ENCODE measurements at places on chromosomes 7 and 10.

DNA sequence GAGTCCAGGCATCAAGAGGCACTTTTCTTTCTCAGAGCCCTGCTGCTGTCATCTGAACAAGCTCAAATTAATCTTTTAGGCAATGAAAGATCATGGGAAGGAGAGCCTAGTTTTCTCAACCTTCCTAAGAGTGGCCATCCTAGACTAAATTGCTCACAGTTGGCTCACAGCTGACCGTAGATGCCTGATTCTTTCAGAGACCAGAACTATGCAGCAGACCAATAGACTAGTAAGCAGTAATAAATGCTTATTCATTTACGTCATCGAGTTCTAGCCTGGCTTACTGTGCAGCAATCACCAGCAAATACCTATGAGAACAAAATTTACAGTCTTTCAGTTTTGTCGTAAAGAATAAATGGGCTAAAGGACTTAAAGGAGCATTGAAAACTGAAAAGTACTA is 602.9 kb upstream of the GHITM start:
- DNase-seq, result no peak

DNA sequence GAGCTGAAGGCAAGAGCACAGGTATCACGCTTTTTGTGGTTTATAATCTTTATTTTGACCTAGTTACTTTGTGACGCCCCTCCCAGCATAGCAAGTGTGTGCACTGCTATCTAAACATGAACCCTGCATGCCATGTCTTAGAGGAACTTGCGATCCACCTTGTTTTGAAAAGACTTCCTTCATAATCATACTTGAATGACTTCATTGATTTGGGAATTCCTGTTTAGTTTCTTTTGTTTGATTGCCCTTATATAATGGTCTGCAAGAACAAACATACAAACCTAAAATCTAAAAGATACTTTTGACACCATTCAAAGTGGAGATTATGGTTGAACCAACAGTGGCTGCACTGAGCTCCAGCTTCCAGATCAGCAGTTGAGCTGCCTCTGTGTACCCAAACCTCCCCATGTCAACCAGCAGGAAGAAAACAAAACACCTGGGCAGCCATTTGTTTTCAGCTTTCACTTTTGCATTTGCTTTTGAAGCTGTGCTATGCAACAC is 132.6 kb downstream of the CELF2 start:
- DNase-seq, result no peak

DNA sequence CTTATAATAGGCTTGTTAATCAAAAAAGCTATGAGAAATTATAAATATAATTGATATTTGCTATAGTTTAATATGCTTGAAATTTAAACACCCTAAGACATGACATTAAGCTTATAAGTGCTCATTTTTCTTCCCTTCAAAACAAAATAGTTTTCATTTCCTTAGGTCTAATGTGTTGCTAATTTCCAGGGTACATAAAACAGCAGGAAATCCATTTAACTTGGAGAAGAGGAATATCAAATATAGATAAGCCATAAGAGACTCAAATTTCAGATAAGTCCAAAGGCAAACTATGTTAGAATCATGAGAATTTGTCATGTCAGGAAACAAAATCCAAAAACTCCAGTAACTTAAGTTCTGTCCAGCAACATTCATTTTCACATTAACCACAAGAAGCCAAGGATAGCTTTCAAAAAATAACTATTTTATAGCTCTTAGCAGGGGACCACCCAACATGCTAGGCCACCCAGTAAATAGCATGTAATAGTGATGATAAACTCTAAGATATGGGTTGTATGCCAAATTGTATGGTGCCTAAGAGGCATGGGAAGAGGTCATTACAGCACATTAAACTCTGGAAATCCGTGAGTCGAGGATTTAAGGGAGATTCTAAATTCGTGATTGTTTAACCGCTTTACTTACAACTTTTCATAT is 298.1 kb downstream of the CRPPA start:
- no peak for DNase-seq

DNA sequence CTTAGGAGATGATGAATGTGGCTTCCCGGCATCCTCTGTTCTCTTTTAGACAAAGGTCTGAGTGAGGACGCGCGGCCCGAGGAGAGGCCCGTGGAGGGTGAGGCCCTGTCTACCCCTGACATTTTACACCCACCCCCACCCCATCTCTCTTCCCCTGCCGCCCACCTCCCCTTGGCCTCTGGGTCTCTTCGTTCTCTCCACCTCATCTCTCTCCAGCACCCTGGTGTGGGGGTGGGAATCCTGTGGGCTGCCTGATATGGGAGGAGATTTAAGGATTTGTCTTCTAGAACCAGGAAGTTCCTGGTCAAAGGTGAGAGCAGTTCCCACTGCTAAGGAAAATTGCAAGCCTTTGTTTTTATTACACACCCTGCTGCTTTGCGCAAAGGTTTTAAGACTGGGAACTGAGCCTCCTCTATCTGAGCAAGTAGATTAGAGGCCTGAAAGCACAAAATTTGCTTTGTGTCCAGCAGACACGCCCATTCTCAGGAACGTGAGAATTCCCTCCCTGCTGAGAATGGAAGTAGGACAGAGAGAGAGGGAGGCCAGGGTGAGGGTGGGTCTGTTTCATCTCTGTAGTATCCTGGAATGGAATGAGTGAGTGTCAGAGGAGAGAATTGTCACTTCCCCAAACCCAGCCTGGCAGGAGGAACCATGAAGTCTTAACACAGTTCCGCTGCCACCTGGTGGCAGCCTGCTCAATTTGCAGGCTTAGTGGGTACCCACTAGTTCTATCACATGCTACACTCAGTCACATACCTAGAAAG is 91.2 kb downstream of the GTF2IRD1 start:
- DNase-seq, result peak; percentile 29

GRCh38 chr10:3955493-3955892 is 170.5 kb upstream of the KLF6 start:
- DNase-seq, result no peak

DNA sequence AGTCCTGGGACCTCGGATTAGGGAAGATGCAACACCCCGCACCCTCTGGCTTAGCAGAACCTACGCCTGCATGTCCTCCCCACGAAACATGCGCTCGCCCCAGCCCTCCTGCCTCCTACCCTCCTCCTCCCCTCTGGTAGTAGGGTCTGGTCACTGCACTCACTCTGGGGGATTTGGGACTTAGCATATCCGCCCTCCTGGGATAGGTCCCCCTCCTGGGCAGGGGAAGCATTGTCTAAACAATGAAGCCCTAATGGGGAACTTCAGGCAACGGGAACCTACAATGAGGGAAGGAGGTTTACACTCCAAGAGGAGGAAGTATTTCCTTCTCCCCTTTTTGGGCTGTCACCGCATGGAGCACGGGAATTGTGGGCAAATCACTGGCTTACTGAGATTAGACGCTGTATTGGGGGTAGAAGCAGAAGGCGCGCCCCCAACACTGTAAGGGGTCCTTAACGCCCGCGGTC is 892 bp downstream of the CRHR2 start:
- DNase-seq, result no peak

DNA sequence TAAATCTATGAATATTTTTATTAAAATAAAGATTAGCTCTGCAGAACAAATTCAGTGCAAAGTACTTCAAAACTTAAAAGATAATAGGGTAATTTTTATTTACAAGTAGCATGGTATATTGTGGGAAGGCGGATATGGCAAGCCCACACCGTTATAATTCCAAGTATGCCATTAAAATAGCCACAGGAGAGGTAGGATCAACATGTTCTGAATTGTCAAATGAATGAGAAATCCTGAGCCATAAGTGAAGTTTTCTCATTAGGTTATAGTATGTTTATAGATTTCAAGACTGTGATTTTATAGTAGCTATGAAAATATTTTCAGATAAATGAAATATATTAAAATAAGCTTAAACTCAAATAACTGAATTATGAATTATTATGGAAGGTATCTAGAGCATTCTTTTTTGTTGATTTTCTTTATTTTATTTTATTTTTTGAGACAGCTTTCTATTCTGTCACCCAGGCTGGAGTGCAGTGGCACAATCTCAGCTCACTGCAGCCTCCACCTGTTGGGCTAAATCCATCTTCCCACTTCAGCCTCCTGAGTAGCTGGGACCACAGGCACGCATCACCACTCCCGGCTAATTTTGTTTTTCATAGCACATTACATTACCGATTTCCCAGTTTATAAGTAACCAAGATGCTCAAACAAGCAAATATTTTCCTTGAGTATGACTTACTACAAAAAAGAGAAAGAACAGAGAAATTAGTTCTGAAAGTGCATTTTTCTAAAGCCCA is 956.6 kb downstream of the GATA3 start:
- DNase-seq, result no peak

- DNase-seq, result no peak
These were observed 495.6 kb downstream of the RPS24 start for GRCh38 chr10:78529262-78529661.

DNA sequence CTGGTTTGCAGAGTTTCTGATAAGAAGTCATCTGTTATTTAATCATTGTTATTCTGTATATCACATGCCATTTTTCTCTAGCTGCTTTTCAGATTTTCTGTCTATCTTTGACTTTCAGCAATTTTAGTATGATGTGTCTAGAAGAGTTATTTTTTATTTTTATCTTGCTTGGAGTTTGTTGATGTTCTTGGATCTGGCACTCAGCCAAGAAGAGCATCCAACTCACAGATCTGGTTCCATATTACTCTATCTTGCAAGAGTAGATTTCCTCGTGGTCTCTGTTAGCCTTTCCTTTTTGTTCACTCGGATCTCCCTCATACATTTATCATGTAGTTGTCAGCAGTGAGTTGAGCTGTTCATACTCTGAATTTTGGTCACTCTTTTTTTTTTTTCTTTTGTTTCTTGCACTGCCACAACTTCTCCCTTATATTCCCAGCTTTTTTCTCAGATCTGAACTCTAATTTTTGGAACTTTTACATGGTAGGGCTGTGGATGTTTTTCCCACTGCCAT is 54.8 kb upstream of the CALCR start:
- no peak for DNase-seq

GRCh38 chr10:4086131-4086898 is 301.3 kb upstream of the KLF6 start:
- no peak for DNase-seq

- no peak for DNase-seq
These were observed 48.5 kb upstream of the OSBPL3 start for GRCh38 chr7:25028370-25029021.

GRCh38 chr10:59283456-59284091 is 78.8 kb downstream of the FAM13C start:
- no peak for DNase-seq

GRCh38 chr10:106311590-106311989 is 852.9 kb downstream of the SORCS1 start:
- no peak for DNase-seq

DNA sequence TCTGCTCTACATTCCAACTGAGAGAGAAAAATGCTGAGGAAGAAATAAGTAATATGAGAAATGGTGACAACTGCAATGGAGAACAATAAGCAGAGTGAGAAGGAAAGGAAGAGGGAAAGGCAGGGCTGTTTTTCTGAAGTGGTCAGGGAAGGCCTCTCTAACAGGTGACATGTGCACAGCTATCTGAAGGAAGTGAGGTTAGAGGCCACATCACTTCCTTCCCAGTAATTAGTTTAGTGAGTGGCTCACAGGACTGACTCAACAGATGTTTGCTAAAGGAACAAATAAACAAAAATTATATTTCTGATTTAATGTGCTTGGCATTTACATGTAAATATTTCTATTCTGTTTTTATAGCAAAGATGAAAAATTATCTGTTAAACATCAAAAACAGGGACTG is 77.9 kb downstream of the ARHGAP21 start:
- no peak for DNase-seq

DNA sequence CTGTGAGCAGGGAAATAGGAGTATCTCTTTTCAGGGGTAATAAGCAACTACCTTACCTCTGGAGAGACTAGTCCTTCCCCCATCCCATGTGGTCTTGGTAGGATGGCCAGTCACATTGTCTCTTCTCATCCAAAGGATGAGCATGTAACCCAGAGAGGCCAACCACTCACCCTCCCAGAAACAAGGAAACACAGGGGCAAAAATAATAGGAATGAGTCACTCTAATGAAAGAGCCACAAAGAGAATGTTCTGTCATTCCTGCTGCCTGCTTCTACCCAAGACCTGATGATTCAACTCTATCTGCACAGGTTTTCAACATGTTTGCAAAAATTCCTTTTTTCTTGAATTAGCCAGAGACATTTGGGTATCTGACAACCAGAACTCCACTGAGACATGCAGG is 99.3 kb upstream of the NFE2L3 start:
- no peak for DNase-seq

- DNase-seq, result no peak
These were observed 34.7 kb downstream of the MET start for GRCh38 chr7:116706668-116707126.

GRCh38 chr10:120609006-120609405 is 152.0 kb downstream of the PLPP4 start:
- DNase-seq, result no peak

GRCh38 chr10:86393862-86394455 is 27.4 kb upstream of the GRID1 start:
- no peak for DNase-seq

DNA sequence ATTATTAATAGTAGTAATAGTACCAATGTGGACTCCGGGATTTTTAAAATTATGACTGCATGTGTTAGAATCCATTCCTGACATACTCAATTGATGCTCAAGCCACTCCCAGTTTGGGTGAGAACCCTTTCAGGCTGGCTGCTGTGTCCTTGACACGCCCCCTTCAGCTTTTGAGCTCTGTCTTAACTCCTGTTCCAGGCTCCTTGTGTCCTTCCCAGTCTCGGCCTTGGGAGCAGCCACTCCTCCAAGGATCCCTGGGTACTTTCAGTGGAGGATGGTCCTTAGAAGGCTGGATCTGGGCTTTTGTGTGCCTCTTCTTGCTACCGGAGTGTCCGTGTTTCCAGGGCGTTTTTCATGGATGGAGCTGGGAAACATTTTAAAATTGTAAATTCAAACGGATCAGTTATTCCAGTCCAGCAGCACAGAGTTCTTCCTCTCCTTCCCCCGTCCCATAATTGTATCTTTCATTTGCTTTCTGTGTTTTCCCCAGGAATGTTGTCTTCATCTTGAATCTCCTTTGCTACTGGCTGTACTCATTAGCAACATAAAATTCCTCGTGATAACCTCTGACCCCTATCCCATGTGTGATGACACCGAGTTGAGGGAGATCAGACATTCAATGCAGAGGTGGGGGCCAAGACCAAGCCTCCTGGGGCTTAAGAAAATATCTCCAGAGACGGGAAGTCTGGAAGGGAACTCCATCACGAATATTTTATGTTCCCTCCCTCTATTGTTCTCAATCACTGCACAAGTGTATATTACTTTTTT is 40.0 kb upstream of the PFKFB3 start:
- DNase-seq, result no peak

DNA sequence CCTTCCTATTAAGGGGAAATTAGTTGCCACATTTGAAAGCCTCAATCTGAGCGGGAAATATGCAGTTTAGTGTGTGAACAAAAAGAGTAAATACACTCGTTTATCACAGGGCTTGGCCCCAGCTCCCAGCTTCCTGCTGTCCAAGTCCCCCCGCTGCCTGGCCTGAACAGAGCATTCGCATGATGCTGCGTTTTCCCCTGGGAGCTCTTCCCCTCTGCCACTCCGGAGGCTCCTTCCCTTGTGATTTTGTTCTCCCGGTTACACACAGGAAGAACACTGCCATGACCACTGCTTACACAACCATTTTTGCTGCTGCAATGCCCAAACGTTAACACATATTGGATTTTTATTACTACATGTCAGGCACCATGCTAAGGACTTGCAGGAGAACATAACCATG is 120.7 kb upstream of the ADARB2 start:
- no peak for DNase-seq

Data from upper lobe of left lung (tissue), 6 donors.